Pancreas (tissue), 10 donors: ENCODE measurements at places on chromosomes 7 and 10. TPM values are rescaled to one million over a fixed set of nuclear protein-coding genes. Genes with fewer than 3 reads are reported as not detected.

- no peaks in the 10 kb centered on the region for H3K36me3 ChIP-seq
- H3K4me1 ChIP-seq = no peaks in the 10 kb centered on the region
- no peaks in the 10 kb centered on the region for H3K27me3 ChIP-seq
- peak; percentile 35 for DNase-seq
- no peak overlapping the region for H3K27ac ChIP-seq
Observed at GRCh38 chr7:155426543-155427410, 31.2 kb upstream of the EN2 start.

DNA sequence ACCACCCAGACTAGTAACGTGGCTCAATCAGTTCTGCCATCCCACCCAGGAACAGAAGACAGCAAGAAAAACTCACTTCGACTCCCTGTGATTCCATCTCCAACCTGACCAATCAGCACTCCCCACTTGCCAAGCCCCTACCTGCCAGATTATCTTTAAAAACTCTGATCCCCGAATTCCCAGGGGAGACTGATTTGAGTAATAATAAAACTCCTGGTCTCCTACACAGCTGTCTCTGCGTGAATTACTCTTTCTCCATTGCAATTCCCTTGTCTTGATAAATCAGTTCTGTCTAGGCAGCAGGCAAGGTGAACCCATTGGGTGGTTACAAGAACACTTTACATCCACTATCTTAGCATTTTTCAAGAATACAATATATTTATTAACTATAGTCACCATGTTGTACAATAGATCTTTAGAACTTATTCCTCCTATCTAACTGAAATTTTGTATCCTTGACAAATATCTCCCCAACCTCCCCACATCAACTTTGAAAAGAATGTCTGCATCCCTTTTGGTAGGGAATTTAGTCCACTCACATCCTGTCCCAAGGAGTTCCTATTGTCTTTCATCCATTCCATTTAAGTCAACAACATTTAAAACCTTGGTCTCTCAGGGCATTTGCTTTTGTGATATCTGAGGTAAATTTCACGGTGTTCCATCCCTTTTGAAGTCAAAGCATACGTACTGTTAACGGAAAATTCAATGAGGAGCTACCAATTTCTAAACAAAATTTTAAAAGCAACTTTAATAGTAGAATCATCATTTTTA is 163.7 kb downstream of the MACC1 start:
- H3K36me3 ChIP-seq = no peaks in the 10 kb centered on the region

DNA sequence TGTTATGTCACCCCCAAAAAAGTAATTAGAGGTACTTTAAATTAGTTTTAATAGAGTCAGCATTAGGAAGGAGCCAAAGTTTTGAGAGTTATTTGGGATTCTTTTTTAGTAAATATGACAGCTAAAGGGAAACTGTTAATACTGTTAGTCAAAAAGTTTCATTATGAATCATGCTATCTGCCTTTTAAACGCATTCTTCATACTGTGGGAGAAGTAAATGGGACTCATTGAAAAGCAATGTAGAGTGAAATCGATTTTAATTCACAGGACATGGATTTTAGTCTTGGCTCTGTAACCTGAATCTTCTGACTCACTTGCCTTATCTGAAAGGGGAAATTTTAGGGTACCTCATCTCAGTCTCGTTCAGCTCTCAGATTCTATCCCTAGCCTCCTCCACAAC is 105.1 kb downstream of the AASS start:
- H3K27ac ChIP-seq = no peak overlapping the region
- H3K27me3 ChIP-seq = no peaks in the 10 kb centered on the region
- no peak overlapping the region for H3K4me3 ChIP-seq
- no peak for DNase-seq
- H3K36me3 ChIP-seq = no peaks in the 10 kb centered on the region

DNA sequence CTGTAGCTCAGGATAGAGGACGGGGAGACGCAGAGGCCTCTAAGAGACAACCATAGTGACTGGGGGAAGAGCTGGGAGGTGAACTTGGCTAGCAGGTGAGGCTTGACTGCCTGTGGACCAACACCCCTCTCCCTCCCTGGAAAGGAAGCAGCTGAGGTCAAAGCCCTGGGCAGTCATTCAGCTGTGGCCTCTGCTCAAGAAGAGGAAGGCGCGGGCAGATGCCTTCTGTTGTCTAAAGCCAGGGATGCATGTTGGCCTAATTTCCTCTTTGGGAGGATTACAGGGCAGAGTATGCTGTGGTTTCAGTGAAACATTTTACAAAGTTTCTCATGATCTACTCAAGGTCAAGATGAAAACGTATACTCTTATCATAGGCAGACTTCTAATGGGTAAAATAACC is 327.1 kb downstream of the PRPF18 start:
- H3K36me3 ChIP-seq = no peaks in the 10 kb centered on the region
- H3K4me1 ChIP-seq = no peaks in the 10 kb centered on the region
- no peaks in the 10 kb centered on the region for H3K27me3 ChIP-seq
- no peak for DNase-seq
- no peak overlapping the region for H3K4me3 ChIP-seq
- H3K27ac ChIP-seq = no peak overlapping the region

DNA sequence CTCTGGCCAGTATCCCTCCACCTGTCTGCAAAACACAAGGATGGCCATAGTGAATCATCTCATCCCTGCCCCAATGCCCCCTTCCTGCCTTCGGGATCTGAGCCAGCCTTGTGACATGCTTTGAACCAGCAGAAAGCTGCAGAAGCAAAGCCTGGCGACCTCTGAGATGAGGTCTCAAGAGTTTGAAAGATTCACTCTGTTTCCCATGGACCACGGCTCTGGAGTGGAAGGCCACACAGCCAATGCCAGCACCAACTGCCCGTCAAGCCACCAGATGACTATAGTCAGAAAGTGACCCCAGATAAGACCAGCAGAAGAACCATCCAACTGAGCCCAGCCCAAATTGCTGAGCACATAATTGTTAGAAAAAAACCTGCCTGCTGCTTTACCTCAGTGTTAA is 193.9 kb upstream of the PPP2R2D start:
- DNase-seq = no peak
- H3K4me1 ChIP-seq = no peaks in the 10 kb centered on the region
- no peaks in the 10 kb centered on the region for H3K36me3 ChIP-seq

SCART1 gene
- 2.7 TPM for total RNA-seq

GRCh38 chr7:46191776-46192175 is 270.7 kb upstream of the IGFBP3 start:
- no peak overlapping the region for H3K4me3 ChIP-seq
- no peaks in the 10 kb centered on the region for H3K27me3 ChIP-seq
- no peak overlapping the region for H3K27ac ChIP-seq
- H3K36me3 ChIP-seq = no peaks in the 10 kb centered on the region
- no peak for DNase-seq

TUBAL3 gene
- not detected for total RNA-seq

GRCh38 chr10:6086375-6087233 is 2.2 kb upstream of the RBM17 start:
- H3K27me3 ChIP-seq = no peaks in the 10 kb centered on the region
- peaks cover 9% of the 10 kb centered on the region for H3K4me1 ChIP-seq
- no peak overlapping the region for H3K4me3 ChIP-seq

GRCh38 chr7:55249332-55249731 is 115.8 kb upstream of the LANCL2 start:
- DNase-seq = no peak
- no peaks in the 10 kb centered on the region for H3K27me3 ChIP-seq
- H3K4me3 ChIP-seq = no peak overlapping the region
- H3K4me1 ChIP-seq = no peaks in the 10 kb centered on the region

WEE2 gene
- total RNA-seq = not detected

- no peak for DNase-seq
- H3K36me3 ChIP-seq = no peaks in the 10 kb centered on the region
- no peak overlapping the region for H3K4me3 ChIP-seq
- H3K27me3 ChIP-seq = no peaks in the 10 kb centered on the region
Observed at GRCh38 chr7:157558875-157559595, 222.2 kb downstream of the DNAJB6 start.

HERPUD2 gene
- 16.2 TPM for total RNA-seq
